Stimulated activated CD4-positive, alpha-beta T cell treated with anti-CD3 and anti-CD28 coated beads, Interleukin-1b, Interleukin-23, amount 100 ng/mL, for 48 hours (primary cell): ENCODE measurements at places on chromosomes 2 and 18.

- no peak for DNase-seq
Measured at GRCh38 chr18:57920036-57920435, 116.9 kb upstream of the ATP8B1 start.

DNA sequence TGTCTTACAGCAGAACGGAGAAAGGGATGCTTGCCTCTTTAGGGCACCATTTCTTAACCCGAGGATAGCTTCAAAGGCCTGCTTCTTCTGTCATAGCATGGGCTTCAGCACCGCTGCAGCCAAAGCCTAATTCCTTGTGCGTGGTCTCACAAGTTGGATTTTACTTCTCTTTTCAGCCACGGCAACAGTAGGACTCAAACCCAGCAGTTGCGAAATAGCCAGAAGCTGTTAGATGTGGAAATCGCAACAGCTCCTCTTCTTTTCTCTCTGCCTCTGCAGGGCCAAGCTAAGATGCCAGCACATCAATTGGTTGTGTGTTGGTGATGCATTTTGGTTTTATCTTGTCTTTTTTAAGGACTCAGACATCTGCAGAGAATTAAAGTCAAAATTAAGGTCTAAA, 3.1 kb downstream of the NRXN1 start:
- no peak for DNase-seq

GRCh38 chr18:10065296-10065695, 151.5 kb downstream of the VAPA start:
- no peak for DNase-seq

DNA sequence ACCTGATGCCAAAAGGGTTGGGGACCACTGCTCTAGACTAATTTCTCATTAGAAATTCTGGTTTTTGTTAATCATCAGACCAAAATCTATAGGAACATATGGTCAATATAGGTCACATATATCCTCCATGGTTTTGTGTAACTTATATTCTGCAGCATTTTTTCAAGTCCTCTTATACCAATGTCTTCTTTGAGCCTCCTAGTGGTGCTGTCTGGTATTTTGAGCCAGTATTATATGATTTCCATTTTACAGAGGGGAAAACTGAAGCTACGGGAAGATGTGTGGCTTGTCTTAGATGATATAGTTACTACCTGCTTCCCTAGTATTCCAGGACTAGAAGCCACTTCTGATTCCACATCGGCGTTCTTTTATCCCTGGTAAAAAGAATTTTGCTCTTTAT, 13.8 kb downstream of the MAPK4 start:
- DNase-seq = no peak

- DNase-seq = no peak
Measured at GRCh38 chr18:39781565-39781964, 2173.5 kb upstream of the PIK3C3 start.

DNA sequence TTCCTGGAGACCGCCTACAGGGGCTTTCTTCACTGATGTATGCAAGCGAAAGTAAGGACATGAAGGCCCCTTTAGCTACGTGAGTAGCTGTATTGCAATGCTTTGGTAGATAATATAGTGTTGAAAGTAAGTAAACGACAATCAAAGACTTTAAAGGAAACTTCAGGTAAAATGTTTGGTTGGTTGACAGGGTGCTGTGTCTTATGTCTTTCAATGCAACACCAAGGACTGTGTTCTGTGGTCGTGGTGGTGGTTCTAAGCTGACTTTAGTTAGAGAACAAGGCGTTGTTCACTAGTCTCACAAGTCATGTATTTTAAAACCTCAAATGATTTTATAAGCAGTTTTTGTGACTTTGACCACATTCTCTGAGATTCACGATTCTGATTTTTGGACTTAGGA, 58.0 kb upstream of the CABYR start:
- peak; percentile 16 for DNase-seq

- no peak for DNase-seq
Measured at GRCh38 chr2:201933792-201934237, 99.8 kb upstream of the FZD7 start.

GRCh38 chr18:14924226-14924625, 176.3 kb downstream of the ANKRD30B start:
- no peak for DNase-seq

DNA sequence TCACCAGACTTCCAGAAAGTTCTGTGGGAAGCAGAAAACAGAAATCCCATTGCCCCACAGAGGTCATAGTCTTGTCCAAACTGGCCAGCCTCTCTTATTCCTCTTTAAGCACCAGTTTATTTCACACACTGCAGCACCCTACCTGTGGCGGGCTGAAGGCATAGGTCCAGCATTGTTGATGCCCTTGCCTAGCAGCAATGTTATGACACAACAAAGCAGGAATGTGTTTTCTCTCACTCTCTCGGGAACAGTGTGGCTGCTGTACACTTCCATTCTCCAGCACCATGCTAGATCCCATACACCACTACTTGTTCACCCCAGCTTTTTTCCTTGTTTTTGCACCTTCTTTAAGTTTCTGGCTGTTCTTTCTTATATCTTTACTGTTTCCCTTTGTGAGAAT, 181.6 kb downstream of the DNAH6 start:
- DNase-seq = no peak

DNA sequence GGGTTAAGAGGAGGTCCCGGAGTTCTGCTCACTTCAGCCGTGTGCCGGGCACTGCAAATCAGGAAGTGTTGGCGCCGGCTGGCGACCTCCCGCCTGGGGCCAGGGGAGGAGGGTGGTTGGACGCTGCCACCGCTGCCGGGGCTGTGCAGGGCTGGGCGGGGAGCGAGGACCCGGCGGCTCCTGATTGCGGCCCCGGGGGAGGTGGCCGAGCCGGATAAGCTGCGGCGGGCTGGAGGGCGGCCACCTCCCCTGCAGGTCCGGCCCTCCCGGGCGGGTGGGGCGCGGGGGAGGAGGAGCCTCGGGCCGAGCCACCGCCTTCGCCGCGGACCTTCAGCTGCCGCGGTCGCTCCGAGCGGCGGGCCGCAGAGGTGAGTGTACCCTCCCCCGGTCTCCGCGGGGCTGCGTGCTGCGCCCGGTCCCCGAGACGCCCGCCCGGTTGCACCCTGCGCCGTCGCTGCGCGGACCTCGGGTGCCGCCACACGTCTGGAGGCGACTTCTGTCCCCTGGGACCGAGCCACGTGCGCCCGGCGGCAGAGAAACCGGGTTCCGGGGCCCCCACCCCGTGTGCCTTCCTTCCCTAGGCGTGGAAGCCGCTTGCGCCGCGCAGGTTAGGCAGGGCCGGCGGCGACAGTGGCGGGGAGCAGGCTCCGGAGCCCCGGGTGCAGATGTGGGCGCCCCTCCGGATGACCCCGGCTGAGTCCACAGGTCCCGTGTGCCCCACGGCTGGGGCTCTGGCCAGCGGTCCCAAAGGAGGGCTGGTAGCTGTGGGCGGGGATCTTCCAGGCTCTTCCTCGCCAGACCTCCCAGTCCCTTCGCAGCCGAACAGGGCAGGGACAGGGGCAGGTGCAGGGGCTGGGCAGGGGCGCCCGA, at the start of gene STEAP3:
Gene STEAP3, plus strand, starts transcription at position 314 of the 870 bp plus-strand sequence. CDS start 7,179 bp downstream, outside the sequence.
- DNase-seq = no peak

DNA sequence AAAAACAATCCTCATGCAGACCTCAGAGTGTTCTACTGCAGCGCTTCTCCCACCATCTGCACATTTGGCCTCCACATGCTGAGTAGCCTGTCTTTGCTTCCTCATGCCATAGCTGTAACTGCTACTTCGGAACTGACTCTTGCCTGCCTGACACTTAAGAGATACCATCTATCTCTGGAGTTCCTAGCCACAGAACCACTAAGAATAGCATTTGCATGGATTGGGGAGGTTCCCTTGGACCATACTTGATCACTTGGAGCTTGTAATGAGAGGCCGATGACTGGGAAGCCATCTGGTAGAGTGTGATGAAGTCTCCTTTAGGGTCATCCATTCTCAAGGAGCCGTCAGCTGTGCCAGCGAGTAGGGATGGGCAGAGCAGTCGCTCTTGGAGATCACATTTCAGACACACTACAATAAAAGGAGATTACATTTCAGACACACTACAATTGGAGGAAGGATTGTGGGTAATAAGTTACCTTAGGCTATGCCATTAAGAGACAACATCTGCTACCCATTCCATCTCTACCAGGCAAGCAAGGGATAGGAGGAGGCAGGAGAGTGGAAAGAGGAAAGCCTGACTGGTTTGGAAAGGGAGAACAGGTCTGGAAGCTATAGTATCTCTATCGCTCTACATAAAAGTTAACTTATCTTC, 21.8 kb downstream of the DOK1 start:
- DNase-seq = no peak

- DNase-seq = no peak
Measured at GRCh38 chr2:69628325-69629021, 15.1 kb downstream of the AAK1 start.

DNA sequence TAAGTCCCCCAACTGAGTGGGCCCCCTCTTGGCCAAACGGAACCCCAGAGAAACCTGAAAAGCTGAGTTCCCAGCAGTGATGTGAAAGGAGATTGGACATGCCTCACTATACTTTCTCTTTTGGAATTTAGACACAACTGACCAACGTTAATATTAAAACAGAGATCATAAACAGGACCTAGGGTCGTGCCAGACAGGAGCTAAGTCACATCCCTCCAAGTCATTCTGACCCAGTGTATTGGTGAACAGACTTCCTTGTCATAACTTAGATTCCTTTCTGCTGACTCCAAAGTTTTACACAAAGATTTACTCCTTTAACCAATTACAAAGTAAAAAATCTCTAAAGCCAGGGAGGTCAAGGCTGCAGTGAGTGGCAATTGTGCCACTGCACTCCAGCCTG, 46.9 kb downstream of the UXS1 start:
- DNase-seq = no peak

DNA sequence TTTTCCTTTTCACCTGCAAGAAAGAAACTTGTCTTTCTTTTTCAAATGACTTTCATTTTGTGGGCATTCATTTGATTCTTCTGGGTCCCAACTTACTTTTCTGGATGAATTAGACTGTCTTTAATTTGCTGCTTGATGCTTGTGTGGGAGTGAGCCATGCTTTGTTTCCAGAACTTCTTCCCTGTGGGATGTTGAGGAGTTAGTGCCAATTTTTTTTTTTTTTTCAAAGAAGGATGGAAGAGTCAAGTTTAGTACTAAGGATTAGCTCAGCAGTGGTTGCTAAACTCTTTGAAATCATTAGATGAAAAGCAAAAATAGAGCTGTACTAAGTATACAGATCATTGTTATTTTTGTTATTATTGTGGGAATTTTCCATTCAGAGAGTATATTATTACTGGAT, 17.2 kb upstream of the KCTD1 start:
- no peak for DNase-seq

DNA sequence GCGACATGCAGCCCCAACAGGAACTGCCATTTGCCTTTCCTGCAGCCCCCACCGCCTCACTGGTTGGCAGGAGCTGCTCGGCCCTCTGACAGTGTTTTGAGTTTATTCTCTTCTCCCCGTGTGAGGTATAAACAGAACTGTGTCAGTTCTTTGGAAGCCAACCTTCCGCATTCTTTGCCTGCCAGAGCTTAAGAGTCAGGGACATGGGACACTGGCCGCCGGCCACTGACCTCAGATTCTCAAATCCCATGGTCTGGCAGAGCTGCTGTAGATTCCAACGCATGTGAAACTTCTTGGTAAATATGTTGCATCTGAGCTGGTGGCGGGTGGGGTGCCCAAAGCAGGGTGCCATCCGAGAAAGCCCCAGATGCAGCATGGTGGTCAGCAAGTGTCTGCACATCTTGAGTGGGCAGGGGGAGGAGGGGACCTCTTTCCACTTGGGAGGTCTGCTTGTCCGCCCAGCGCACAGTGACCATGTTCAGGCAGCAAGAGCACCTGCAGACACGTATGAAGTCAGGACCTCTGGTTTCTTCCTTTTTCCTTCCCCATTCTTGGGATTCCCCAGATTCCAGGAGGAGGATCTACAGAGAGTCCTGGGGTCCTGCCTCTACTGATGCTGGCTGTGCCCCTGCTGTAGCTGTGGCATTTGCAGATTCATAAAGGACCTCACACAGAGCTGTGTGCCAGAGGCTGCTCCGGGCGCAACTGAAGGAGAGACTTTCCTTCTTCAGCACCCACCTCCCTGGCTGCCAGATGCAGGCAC, 23.8 kb downstream of the ASB18 start:
- DNase-seq = no peak

- no peak for DNase-seq
Measured at GRCh38 chr18:47146206-47146605, 4.1 kb downstream of the HDHD2 start.
